ENCODE measurements at places on chromosomes 2 and 18.

DNA sequence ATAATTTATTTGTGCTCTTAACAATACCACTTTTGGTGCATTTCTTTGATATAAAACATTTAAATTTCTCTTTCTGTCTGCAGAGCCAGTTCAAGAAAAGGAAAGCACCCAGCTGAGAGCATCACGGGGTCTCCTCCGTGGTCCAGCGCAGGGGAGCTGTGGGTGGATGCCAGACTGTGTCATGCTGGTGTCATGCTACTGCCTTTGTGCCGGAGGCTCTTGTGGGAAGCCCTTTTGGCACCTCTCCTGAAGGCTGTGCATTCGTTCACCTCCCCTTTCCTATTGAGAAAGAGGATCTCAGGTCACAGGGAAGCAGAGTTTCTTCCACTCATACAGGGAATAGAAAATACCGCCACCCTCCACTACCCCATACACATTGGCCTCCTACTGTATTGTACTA lies 450.4 kb downstream of the GALR1 start:
- DNase-seq = no peak

GRCh38 chr18:73232933-73233332 lies 365.1 kb upstream of the NETO1 start:
- DNase-seq = no peak

DNA sequence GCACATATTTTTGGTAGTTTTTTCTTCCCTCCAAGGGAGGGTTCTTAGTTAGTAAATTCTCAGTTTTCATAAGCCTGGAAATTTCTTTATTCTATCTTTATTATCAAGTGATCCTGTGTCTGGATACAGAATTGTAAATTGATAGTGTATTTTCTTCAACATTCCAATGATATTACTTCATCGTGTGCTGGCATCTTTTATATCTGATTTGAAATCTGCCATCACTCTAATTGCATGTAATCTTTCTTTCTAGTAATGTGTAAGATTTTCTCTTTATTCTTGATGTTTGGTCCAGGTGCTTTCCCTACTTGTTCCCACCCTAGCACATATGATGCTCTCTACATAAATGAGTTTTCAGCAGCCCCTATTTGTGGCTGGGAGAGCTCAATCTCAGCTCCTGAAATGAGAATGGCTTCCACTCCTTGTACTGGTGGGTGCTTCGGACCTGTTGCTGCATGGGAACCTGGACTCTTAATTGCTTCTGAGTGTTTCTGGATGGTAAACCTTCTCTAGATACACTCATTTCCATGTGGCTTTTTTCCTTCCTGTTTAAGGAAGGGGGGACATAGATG lies 102.7 kb downstream of the SMIM21 start:
- no peak for DNase-seq

GRCh38 chr2:26541401-26542193 lies 63.7 kb upstream of the OTOF start:
- no peak for DNase-seq

GRCh38 chr2:38146907-38147307 lies 71.0 kb upstream of the CYP1B1 start:
- no peak for DNase-seq

DNA sequence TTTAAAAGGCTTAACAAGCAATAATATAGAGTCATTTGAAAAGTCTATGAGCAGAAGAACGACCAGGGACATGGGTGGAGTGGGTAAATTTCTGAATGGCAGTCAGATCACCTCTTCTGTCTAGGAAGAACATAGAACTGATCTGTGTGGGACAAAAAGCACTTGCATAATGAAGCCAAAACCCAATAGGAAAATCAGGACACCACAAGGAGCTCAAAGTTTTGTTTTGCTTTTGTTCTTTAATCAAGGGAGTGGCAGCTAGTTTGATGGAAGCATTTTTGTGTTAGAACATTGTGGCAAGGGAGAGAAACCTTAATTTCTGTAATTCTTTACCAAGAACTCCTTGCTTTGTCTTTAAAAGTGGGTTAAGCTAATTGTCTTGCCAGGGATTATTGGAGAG lies 240.2 kb upstream of the TANK start:
- DNase-seq = no peak
